ENCODE measurements at places on chromosomes 6 and 20.

- DNase-seq, result no peak
Measured at GRCh38 chr6:36226438-36227047, 30.0 kb downstream of the BRPF3 start.

DNA sequence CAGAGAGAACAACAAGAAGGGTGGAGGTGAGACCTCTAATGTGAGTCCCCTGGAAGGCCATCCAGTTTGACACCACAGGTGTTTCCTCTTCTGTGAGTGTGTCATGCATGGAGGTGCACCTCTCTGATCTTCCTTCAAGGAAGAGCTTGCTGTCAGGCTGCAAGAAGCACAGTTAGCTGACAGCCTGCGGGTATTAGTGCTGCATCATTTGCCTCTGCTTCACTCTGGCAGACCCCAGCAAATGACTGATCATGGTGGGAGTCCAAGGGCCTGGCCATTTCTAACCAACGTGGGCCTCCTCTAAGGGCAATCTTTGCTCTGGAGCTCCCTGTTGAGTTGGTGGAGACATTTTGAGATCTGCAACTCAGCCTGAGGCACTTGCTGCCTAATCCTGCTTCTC is 206.3 kb downstream of the EPHA7 start:
- DNase-seq, result no peak

- no peak for DNase-seq
Measured at GRCh38 chr6:121868206-121868605, 432.8 kb downstream of the GJA1 start.

DNA sequence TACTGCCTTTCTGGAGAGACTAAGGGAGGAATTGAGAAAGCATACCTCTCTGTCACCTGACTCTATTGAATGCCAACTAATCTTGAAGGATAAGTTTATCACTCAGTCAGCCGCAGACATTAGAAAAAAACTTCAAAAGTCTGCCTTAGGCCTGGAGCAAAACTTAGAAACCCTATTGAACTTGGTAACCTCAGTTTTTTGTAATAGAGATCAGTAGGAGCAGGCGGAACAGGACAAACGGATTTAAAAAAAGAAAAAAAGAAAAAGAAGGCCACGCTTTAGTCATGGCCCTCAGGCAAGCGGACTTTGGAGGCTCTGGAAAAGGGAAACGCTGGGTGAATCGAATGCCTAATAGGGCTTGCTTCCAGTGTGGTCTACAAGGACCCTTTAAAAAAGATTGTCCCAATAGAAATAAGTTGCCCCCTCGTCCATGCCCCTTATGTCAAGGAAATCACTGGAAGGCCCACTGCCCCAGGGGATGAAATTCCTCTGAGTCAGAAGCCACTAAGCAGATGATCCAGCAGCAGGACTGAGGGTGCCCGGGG is 43.1 kb upstream of the RNF182 start:
- no peak for DNase-seq

DNA sequence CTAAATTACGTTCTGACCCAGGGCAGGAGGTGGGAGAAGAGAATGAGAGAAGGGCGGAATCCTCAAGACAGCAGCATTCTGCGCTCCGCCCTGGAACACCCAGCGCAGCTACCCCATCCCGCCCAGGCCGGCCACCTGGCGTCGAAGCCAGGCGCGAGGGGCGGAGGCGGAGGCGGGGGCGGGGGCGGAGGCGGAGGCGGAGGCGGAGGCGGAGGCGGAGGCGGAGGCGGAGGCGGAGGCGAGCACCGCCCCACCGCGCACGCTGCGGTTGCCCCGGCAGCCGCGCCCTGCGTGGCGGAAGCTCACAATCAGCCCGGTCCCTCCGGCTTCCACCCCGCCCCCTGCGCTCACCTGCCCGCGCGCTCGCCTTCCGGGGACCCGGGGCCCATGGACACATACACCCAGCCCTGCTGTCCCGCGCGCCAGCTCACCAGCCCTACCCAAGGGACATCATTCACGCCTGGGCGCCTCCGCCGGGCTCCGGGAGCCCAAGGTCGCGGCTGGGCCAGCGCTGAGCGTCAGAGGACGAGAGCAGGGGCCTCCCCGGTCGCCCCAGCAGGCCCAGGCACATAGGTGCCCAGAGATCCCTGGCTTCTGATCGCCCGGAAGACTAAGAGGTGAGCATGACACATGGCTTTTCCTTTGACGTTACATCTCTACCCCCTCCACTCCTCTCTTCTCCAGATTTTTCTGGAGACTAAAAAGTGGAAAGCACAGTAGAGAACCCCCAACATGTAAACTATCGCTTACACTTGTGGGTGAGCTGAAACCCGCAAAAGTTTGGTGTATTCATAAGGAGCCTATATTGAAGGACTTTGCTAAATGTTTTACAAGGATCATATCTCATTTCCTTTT is at the start of gene ANKEF1:
ANKEF1 (plus strand) TSS at position 271 of the 855 bp plus-strand sequence. CDS start 3,315 bp downstream, outside the sequence.
- no peak for DNase-seq

- DNase-seq, result no peak
Measured at GRCh38 chr20:18615020-18615650, 27.3 kb downstream of the DTD1 start.

- no peak for DNase-seq
Measured at GRCh38 chr20:42739683-42740082, 450.0 kb downstream of the PTPRT start.

- DNase-seq, result no peak
Measured at GRCh38 chr6:80145921-80146320, 39.5 kb downstream of the BCKDHB start.

GRCh38 chr6:26600759-26601158 is 4.0 kb downstream of the ABT1 start:
- no peak for DNase-seq

DNA sequence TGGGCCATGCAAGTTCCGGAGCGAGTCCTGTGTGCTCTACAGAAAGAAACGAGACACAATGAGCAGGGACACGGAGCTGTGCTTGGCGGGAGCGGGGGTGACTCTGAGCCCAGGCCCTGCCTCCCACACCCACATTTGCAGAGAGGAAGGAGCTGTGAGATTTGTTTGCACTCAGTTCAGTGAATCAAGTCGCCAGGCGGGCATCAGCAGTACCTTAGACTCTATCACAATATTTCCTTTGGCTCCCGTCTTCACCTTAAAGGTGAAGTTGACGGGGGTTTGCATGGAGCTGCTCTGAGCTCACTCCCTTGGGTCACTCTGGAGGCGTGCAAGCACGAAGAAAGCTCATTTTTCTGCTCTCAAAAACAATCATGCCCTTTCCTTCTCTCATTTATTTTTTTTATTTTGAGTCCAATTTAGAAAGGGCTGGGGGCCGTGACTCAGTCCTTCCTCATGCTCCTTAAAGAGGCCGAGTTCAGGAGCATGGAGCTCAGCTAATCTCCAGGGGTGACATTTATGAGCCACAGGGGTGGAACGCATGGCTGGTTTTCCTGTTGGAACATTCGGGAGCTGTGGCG is 188.2 kb downstream of the NFATC2 start:
- DNase-seq, result peak; percentile 79

GRCh38 chr20:51563486-51564332 is 21.2 kb upstream of the NFATC2 start:
- DNase-seq, result peak; percentile 79

DNA sequence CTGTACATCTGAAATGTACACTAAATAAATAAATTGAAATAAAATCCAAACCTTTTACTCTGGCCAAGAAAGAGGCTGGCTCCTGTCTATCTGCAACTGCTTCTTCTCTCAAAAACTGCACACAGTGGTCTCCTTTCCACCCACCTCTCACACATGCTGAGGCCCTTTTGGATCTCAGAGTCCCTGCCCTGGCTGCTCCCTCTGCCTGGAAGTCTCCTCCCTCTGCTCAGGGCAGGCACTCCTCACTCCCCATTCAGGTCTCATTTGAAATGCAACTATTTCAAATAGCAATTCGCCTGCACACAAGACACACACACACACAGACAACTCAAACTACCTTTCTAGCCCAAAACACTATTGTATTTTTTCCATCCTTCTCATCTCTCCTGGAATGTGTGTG is 348.8 kb downstream of the PKHD1 start:
- DNase-seq, result no peak

DNA sequence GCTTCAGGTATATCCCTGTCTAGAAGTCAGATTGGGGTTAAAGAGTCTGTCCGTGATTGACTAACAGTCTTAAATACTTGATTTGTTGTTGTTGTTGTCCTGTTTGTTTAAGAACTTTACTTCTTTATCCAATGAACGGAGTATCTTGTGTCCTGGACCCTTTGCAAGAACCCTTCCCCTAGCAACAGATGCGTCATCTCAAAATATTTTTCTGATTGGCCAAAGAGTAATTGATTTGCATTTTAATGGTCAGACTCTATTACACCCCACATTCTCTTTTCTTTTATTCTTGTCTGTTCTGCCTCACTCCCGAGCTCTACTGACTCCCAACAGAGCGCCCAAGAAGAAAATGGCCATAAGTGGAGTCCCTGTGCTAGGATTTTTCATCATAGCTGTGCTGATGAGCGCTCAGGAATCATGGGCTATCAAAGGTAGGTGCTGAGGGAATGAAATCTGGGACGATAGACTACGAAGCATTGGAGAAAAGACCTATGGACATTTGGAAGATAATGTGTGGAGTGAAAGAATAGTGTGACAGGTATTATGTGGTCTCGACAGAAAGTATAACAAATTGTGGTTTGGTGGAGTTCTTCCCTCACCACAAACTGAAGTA is at the start of gene HLA-DRA:
HLA-DRA (plus strand) TSS at position 286 of the 613 bp plus-strand sequence; CDS start at position 350, 64 bp downstream.
- peak; percentile 69 for DNase-seq

- DNase-seq, result no peak
Measured at GRCh38 chr6:51633424-51633823, 454.0 kb downstream of the PKHD1 start.

DNA sequence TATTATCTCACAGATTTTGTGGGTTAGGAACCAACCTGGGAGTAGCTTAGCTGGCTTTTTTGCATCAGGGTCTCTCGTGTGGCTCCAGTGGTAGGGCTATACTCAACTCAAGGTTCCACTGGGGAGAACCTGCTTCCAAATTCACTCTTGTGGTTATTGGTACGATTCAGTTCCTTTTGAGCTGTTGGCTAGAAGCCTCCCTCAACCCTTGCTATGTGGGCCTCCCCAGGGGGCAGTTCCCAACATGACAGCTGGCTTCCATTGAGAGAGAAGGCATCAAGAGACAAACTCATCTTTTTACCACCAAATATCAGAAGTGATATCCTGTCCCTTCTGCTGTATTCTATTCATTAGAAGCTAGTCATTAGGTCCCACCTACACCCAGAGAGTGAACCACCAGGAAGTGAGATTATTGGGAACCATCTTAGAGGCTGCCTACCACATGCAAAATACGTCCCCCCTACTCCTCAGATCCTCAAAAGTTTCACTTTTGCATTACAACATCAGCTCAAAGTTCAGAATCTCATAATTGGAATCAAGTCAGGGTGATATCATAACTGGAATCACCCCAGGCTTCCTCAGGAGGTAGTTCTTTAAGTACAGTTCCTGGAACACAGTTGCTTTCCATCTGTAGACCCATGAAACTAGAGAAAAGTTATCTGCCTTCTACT is 30.9 kb downstream of the MKKS start:
- no peak for DNase-seq

DNA sequence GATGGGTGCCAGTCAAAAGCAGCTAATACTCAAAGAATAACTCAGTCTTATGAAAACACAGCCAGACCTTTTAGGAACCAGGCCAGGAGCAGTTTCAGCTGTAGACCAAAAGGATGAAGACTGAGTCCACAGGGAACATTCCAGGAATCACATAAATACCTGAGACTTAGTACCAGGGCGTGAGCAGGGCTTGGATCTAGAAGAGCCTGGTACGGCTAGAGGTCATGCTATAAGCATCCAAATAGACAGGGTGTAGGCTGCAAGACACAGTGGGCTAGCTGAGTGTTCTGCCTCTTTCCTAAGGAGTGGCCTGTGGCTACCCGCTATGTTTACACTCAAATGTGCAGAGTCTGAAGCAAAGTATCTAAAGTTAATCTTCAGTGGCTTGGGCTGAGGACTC is 29.5 kb upstream of the LRRC1 start:
- no peak for DNase-seq

GRCh38 chr6:158947284-158947683 is 52.7 kb downstream of the RSPH3 start:
- DNase-seq, result no peak

- DNase-seq, result no peak
Measured at GRCh38 chr20:1870792-1871550, 24.2 kb upstream of the SIRPA start.

DNA sequence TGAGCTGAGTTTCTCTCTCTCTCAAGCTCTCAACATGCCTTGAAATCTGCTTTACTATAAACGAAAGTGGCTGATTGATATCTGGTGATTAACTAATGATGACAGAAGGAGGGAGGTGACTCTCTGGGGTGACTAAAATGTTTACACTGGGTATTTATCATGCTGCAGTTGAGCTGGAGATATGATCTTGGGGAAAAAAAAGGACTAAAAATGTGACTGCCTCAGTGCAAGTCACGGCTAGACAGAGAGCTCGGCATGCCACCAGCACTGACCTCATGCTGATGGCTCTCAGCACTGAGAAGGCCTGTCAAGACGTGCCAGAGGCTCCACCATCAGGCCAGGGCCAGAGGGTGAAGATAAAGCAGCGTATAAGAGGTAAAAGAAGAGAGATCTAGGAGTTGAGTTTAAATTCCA is 103.1 kb upstream of the SPACA1 start:
- DNase-seq, result peak; percentile 54

GRCh38 chr6:110882274-110882619 is 7.7 kb downstream of the AMD1 start:
- no peak for DNase-seq
